ENCODE measurements at places on chromosomes 4 and X. TPM values are rescaled to one million over a fixed set of nuclear protein-coding genes. Genes with fewer than 3 reads are reported as not detected.

DNA sequence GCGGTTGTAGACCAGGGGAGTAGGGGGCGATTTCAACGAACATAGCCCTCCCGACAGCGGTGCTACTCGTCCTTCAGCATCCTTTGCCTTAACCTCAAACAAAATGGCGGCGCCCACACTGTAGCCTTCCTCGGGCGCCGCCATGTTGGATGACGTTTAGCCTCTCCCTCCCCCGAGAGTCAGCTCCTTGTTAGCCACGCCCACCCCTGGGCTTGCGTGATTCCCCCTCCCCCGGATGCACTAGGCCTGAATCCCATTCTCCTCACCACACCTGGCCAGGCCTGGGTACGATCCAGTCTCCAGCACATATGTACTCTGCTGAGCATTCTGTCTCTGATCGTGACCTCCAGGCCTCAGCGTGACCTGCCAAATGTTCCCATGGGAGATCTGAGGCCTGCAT lies 49.0 kb upstream of the ZNF157 start:
- DNase-seq = peak; percentile 36

GRCh38 chrX:71081330-71082123 lies 13.4 kb upstream of the SNX12 start:
- no peak for DNase-seq

DNA sequence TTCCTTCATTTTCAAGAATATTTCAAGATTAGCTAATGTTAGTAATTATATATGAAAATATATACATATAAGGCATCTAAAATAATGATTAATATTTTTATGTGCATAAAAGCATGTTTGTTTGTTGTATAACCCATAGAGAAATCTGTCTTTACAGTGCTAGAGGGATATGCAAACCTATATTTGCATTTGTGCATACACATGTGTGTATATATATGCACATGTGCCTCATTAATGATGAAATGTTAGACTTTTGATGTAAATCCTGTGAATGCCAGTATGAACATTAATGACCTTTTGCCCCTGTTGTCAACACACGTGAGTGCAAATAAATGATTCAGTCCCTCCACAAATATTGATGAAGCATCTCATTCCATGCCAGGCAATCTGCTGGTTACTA lies 197.9 kb downstream of the ARHGAP10 start:
- no peak for DNase-seq

- DNase-seq = no peak
Measured at GRCh38 chrX:6456196-6456595, 78.7 kb downstream of the VCX3A start.

GRCh38 chr4:52910115-52910514 lies 48.0 kb downstream of the RASL11B start:
- DNase-seq = no peak

- no peak for DNase-seq
Measured at GRCh38 chr4:104446431-104447278, 48.0 kb downstream of the CXXC4 start.

- DNase-seq = no peak
Measured at GRCh38 chr4:131044368-131044767, 1948.4 kb downstream of the C4orf33 start.

- DNase-seq = no peak
Measured at GRCh38 chr4:166924424-166924823, 309.9 kb downstream of the SPOCK3 start.

TLR10 gene
- polyA plus RNA-seq = 0.64 TPM
